ENCODE measurements at places on chromosomes 3 and 15.

DNA sequence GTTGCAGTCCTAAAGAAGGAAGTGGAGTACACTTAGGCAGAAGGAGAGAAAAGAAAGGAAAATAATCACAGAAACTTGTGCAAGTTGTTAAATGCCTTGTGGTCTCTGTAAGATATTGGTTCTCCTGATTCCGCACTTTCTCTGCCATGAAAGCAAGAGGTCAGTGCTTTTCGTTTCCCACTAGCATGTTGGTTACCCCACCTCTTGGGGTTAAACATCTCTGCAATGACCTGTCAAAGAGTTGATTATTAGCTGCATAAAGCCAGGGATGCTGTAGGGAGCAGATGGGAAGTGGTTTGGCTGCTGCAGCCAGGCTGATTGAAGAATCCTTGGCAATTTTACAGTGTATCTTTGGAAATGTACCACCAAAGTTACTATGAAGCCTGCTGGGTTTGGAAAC lies 33.3 kb downstream of the ZNF609 start:
- no peak for DNase-seq

GRCh38 chr15:79169526-79170133 lies 79.0 kb upstream of the RASGRF1 start:
- no peak for DNase-seq

- DNase-seq, result peak; percentile 22
Observed at GRCh38 chr15:82750831-82751180, 41.1 kb upstream of the AP3B2 start.

GRCh38 chr3:114112696-114113095 lies 56.2 kb downstream of the QTRT2 start:
- peak; percentile 47 for DNase-seq

DNA sequence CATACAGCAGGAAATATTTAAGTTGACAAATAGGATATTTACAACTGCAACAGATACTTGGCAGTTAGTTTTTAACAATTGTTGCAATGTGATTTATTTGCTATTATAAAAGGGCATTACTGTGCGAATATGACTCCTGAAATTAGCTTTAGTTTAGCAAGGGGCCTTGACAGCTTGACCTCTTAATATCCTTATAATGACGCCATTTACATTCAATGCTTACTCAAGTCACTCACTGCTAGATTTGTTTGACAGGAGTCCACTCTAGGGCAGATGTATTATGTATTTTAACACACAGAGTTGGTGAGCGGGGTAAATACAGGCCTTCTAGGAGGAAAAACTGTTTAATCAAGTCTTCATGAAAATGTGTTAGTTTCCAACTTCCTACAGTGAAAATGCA lies 58.1 kb upstream of the C15orf61 start:
- no peak for DNase-seq

- no peak for DNase-seq
Observed at GRCh38 chr15:81660976-81661375, 287.0 kb upstream of the TMC3 start.
